Activated T-cell treated with anti-CD3 and anti-CD28 coated beads for 48 hours (primary cell): ENCODE measurements at places on chromosomes 11 and 22.
A peak's percentile ranks its signal among the peaks of the same experiment; 100 is the strongest.

- DNase-seq: no peak
These were observed 15.6 kb downstream of the ACP2 start for GRCh38 chr11:47233051-47233450.

GRCh38 chr22:24413736-24414385 is 13.5 kb upstream of the ADORA2A start:
- no peak for DNase-seq

DNA sequence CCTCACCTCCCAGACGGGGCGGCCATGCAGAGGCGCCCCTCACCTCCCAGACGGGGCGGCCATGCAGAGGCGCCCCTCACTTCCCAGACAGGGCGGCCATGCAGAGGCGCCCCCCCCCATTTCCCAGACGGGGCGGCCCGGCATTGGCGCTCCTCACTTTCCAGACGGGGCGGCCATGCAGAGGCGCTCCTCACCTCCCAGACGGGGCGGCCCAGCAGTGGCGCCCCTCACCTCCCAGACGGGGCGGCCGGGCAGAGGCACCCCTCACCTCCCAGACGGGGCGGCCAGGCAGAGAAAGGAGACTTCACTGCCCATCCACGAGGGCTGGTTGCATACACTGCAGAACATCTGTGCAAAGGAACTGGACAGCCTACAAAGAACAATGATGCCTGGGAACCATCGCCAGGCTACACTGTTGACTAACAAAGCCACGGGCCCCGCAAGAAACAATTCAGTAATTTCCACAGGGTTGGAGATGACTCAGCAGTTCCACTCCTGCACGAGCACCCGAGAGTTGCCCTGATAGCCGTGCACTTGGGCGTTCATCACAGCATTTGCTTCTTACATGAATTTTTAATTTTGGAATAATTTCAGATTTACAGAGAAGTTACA is 58.7 kb downstream of the CTTN start:
- DNase-seq: no peak

DNA sequence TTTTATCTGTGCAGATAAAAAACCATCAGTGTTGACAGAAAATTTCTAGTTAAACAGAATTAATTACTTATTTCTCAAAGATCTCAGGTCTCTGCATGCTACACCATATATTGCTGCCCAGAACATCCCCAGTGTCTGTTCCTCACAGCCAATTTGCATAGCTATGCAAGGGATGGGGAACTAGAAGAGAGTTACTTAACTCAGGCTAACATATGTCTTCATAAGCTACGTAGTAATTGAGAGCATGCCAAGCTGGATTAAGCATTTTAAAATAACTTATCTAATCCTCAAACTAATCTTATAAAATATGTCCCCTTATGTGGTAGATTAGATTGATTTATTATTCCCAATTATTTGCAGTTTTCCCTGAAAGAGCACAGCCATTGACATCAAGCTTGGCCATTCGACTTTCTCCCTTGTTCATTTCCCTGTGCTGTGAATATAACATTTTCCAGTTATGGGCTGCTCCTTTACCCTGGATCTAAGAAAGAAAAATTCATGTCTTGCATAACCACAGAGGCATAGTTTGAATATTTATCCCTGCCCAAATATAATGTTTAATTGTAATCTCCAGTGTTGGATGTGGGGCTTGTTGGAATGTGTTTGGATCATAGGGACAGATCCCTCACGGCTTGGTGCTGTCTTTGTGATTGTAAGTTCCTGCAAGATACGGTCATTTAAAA is 69.1 kb downstream of the C11orf87 start:
- DNase-seq: no peak

DNA sequence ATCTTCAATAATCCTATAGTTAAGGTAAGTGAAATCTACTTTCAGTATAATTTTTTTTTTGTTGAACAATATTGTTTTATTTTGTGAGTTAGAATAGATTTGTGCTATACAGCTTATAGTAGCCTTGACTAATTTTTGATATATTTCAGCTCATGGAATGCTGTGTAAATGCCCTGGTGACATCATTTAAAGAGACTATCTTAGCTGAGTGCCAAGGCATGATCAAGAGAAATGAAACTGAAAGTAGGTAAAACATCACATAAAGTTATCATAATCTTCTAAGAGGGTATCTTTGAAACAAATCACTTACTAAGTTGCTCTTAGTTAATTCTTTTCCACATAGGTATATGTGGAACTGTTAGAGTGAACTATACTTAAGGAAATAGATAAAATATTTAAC is 51.4 kb upstream of the ACAT1 start:
- DNase-seq: no peak

- peak; percentile 49 for DNase-seq
These were observed 1.2 kb downstream of the BIRC3 start for GRCh38 chr11:102318469-102318868.

DNA sequence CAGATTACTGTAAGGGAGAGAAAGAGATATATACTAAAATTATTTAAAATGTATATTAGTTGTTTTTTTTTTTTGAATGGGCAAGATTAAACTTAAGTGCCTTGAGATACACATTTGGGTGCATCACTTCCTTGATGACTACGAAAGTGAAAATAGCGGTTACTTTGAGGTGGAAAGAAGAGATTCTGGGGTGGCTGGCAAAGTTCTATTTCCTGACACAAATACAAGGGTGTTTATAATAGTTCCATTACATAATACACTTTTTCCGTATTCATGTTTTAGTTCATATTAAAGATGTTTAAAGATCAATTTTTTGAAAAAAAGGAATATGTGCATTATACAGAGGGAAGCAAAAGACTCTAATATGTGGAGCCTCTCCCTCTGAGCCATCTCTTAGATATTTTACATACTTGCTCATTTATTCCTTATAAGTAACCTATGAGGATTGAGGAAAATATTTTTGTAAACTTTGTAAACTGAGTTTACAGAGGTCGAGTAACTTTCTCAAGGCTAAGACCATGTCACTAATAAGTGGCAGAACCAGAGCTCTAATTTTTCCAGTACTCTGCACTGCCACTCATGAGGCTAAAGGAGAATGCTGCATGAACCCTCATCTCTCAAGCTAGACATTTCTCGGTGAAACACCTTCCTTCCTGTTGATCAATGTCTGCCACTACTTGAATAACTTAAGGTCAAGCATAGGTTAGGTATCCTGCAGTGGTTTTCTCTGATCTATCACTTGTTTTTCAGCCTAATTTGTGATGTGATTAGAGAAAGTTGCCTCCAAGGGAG is 58.6 kb downstream of the DDIAS start:
- DNase-seq: no peak

- DNase-seq: no peak
These were observed 1336.9 kb downstream of the BRD1 start for GRCh38 chr22:48490500-48491411.
